GM03348 (cell line): ENCODE measurements at places on chromosomes 7 and 10.
A peak's percentile ranks its signal among the peaks of the same experiment; 100 is the strongest.

- DNase-seq = peak; percentile 93
Measured at GRCh38 chr7:1086588-1087464, 1.1 kb upstream of the GPER1 start.

GRCh38 chr7:118476036-118476435 lies 251.5 kb downstream of the ANKRD7 start:
- no peak for DNase-seq

- peak; percentile 5 for DNase-seq
Measured at GRCh38 chr7:112280267-112280666, 73.8 kb downstream of the ZNF277 start.

DNA sequence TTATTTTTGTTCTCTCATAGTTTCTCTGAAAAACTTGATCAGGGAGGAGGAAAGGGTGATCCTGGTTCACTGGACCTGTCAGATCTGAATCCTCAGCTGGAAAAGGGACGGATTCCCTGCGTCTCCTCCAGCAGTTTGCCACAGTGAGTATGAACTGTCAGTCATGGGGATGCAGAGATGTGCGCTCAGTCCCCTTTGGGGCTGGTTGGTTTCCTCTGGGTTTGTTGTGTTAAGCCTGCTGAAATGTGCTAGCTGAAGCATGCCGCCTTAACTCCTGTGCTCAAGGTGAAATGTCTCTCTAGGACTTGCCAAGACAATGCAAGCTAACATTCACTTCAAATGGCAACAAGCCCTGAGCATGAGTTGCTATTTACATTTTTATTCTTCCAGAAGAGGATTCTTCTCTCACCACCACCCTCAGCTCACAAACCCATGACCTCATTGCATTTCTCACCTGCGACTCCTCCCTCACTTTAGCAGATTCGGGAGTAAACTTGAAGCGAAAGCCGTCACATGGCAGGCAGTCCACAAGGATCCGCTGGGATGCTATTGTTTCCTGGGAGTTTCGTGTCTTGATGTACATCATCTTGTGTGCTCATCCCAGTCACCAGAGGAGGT lies 192.9 kb upstream of the FZD8 start:
- DNase-seq = no peak

DNA sequence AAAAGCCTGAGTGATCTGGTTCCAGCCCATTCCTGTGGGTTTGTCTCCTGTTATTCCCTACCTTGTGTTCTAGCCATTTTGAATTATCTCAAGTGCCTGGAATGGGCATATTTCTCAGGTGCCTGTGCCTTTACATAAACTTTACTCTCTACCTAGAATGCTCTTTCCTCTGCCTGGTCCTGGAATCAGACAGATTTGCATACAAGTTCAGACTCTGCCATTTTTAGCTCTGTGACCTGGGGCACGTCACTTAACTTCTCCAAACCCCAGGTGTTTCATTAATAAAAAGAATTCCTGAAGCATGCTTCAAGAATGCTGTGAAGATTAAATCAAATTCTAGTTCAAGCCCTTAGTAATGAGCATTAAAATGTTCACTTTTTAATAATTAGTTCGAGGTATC lies 7.8 kb downstream of the DCLRE1A start:
- no peak for DNase-seq

DNA sequence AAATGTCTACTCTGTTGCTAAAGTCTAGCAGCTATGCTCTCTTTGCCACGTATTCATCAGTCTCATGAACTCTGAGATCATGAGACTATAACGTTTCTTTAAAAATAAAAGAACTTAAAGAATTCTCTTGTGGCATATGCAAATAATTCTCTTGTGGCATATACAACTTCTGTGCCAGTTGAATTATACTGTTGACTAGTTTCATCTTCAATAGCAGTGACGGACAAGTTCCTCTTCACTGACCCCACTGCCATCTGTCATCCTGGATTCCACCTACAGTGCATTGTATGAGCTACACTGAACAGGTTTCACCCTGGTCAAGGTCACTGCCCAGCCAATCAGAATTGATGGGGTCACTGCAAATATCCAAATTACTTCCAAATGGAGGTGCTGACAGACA lies 88.2 kb downstream of the CD36 start:
- no peak for DNase-seq
